ENCODE measurements at places on chromosomes 12 and 14.

DNA sequence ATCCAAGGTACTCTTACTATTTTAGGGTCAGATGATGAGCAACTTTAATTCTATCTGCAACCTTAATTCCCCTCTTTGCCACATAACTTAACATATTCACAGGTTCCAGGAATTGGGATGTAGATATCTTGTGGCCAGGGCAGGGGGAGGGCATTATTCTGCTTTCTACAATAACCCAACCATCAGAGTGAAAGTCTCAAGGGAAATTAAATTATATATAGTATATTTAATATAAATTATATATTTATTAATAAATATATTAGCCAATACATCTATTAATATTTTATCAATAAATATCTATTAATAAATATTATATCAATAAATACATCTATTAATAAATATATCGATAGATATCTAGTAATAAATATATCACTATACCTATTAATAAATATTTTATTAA, 11.7 kb upstream of the RAB21 start:
- DNase-seq = no peak

DNA sequence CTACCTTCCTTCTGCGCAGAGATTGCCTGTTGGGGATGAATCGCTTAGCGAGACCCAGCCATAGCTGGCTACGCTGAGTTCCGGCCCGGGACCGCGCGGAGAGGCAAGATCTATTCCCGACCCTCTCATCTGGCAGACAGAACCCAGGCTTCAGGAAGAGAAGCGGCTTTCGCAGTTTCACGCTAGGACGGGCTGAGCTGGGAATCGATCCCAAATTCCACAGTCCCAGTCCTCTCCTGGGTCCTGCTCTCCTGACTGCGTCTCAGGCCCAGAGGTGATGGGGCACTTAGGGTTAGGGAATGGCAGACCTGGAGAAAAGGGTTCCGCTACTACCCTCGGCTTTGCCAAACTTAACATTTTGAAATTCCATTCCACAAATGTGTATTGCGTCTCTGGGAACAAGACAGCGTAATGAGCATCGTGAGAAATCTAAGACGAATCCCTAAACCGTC, 2.8 kb downstream of the PTPN21 start:
- no peak for DNase-seq

DNA sequence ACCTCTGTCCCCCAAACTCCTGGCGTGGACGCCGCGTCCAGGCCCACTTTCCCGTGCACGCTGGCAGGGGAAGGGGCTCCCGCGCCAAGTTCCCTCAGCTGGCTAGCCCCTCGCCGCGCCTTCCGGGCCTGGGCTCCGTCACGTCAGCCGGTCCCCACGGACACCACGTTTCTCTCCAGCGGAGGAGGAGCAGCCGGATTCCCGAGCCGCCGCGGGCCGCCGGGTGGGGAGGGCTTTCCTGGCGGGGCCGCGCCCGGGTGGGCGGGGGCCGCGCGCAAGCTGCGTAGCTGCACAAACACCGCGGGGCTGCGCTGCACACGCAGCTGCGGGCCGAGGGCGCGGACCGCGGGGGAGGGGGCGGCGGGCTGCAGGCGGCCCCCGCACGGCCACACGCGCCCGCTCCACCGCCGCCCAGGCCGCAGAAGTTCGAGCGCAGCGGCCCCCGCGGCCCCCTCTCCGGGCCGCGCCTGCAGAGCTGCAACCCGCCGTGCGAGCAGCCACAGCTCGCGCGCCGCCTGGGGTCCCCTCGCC, 45.1 kb upstream of the PNMA1 start:
- DNase-seq = no peak

DNA sequence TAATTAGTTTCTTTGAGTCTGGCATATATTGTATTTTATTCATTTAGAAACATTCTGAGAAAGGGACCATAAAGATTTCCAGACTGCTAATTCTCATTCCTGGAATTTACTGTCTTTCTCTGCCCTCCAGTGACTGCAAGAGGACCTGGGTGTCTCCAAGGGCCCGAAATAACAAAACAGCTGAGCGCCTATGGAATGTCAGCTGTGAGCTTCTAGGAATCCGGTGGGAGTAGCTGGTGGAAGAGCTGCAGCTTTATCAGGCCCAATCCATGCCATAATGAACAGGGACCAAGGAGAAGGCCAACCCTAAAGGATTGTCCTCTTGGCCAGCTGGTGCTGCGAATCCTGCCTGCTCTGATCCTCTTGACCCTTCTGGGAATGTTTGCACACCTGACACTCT, 31.9 kb downstream of the RDH12 start:
- no peak for DNase-seq

GRCh38 chr12:114932806-114933205, 248.8 kb upstream of the TBX3 start:
- no peak for DNase-seq

DNA sequence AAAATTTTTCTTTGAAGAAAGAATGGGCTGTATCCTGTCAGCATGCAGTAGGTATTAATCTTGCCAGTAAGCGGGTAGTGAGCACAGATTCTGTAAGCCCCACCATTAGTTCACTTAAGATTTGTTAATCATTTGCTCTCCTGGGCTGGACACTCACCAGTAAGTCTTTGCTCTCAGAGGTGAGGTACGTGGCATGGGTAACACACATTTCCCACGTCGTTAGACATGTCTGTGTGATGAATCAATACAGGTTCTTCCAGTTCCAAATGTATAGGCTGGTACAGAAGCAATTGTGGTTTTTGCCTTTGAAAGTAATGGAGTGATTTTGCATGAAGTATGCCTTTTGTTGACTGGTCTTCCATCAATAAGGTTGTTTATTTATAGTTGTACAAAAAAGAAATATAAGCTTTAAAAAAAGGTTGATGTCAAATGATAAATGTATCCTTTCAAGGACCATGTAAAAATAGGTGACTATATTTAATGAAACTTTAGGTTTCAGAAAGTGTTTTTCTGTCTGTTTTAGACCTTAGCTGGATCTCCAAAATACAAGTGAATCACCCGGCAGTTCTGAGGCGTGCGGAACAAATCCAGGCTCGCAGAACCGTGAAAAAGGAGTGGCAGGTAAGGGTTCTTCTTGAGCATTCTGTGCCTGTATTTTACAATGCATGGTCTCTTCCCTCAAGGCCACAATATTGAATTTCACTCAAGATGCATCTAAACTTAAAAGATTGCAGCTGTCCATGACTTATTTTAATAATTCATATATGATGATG, 45.5 kb downstream of the DERA start:
- DNase-seq = no peak

GRCh38 chr12:130452546-130452945, 114.9 kb downstream of the PIWIL1 start:
- no peak for DNase-seq

- no peak for DNase-seq
Observed at GRCh38 chr12:118429688-118430383, 53.5 kb downstream of the SUDS3 start.

GRCh38 chr12:49295082-49295936, at the start of gene PRPH:
Gene PRPH (plus strand): TSS chr12:49295147. CDS start chr12:49295201, 54 bp downstream.
- DNase-seq = no peak

DNA sequence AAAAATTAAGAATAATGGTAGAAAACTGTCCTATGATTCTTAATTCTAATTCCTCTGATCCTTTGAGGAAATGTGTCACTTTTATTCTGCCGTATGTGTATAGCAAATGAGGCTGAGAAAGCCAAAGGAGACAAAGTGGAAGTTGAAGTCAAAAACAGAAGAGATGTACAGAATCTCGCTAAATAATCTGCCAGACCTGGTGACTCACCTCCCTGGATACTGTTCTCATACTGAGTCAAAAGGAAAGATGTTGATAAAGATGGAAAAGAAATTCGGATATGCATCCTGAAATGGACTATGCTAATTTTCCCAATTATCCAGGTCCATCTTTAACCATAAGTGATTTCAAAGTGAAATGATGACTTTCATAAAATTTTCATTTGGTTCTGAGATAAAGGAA, 92.5 kb downstream of the DUSP6 start:
- no peak for DNase-seq

- DNase-seq = no peak
Observed at GRCh38 chr12:8596561-8596960, 16.1 kb downstream of the AICDA start.

GRCh38 chr12:83807871-83808270, 1104.7 kb downstream of the SLC6A15 start:
- no peak for DNase-seq

GRCh38 chr12:130013771-130014484, 110.1 kb upstream of the TMEM132D start:
- DNase-seq = no peak

DNA sequence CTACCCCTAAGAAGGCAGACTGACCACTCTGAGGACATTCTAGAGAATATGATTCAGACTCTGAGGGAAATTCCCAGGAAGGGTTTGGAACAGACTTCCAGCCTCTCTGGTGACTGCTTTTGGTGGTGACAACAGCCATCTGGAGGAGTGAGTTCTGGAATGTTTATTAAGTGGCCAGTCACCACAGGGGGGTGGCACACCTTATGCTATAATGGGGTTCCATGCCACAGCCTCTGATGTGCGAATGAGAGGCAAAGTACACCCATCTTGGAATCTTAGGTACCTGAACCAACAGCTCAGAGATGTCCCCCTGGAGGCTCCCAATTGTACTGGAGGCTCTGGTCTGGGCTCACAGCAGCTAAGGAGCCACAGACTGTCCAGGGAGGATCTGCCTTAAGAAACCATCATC, 9.5 kb upstream of the TINF2 start:
- no peak for DNase-seq

- DNase-seq = no peak
Observed at GRCh38 chr12:14473707-14474287, 93.9 kb downstream of the PLBD1 start.

Data from esophagus squamous epithelium (tissue), 5 donors.